CD4-positive, CD25-positive, alpha-beta regulatory T cell (primary cell): ENCODE measurements at places on chromosomes 1 and 21.

DNA sequence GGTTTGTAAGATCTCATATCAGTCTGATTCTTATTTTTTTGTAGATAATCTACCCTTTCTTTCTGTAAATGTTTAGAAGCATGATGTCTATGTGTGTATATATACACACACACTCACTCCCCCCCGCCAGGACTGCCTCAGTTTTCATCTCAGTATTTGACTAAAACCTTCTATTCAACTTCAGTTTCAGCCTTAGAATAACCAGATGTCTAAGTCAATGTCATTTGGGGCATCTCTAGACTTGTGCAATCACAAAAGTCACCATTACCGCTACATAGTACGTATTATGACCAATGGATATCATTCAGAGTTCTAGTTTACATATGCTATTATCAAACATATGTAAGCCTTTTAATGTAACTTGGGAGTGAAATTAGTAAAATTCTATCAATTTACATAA, 53.3 kb upstream of the BOLA1 start:
- DNase-seq, result peak; percentile 8

DNA sequence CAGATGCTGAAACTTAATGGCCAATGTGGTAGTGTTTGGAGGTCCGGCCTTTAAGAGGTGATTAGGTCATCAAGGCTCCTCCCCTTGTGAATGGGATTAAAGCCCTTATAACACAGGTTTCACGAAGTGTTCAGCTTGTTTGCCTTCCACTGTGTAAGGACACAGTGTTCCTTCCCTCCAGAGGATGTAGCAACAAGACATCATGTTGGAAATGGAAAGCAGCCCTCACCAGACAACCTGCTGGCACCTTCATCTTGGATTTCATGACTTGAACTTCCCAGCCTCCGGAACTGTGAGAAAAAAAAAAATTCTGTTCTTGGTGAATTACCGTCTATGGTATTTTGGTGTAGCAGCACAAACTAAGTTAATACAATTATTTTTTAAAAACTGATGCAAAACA, 613.8 kb downstream of the KIF26B start:
- no peak for DNase-seq

- no peak for DNase-seq
Observed at GRCh38 chr21:38965241-38965640, 159.5 kb downstream of the ETS2 start.

GRCh38 chr1:81617308-81617967, 183.3 kb upstream of the ADGRL2 start:
- no peak for DNase-seq

GRCh38 chr21:24714646-24715200, 892.6 kb downstream of the MRPL39 start:
- DNase-seq, result no peak
